Epithelial cell of esophagus (primary cell): ENCODE measurements at places on chromosomes 13 and 19.
A peak's percentile ranks its signal among the peaks of the same experiment; 100 is the strongest.

DNA sequence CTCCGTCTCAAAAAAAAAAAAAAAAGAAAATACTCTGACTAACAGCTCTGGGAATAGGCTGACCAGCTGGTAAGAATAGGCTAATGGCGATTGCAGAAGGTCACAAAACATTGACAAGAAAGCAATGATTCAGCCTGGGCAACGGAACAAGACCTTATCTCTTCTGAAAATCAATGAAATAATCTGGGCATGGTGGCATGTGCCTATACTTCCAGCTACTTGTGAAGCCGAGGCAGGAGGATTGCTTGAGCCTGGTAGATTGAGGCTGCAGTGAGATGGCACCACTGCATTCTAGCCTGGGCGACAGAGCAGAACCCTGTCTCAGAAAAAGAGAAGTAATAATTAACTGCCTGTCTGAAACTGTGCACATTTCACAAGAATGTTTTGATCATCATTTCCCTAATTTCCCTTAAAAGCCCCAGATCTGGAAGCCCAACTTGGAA lies 18.8 kb upstream of the MTRF1 start:
- no peak for DNase-seq

DNA sequence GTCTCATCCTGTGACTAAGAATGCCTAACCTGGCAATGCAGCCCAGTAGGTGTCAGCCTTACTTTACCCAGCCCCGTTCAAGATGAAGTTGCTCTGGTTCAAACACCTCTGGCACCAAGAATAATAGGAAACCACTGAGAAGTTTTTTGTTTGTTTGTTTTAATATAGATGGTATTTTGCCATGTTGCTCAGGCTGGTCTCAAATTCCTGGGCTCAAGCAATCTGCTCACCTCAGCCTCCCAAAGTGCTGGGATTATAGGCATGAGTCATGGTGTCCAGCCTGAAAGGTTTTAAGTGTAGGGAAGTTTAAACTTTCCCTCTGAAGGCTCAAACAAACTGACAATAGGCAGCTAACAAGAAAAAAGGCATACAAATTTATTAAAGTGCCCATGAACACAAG lies 51.2 kb upstream of the ABCC4 start:
- peak; percentile 26 for DNase-seq

DNA sequence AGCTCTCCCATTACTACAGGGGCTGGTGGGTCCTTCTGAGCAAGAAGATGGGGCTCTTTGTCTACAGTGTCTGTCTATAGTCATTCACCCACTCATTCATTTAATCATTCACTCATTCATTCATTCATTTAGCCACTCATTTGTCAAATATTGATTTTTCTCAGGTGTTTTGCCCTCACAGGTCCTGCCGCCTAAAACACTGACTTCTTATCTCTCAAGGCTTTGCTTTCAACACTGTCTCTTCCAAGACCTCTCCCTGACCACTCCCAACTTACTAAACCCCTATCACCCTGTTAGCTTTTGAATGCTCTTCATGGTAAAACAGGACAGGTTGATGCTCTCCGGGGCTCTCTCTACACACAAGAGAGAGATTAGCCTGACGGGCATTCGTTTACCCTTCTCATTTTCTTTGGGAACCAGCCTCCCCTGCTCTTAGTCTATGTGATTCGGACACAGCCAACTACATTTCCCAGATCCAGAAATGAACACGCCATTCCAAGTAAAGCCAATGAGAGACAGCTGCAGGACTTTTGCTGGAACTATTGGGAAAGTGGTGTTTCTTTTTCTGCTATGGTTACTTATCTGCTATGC lies 22.7 kb downstream of the FAM187B start:
- DNase-seq, result no peak

- DNase-seq, result no peak
Observed at GRCh38 chr13:110400786-110401533, 93.9 kb downstream of the COL4A2 start.

DNA sequence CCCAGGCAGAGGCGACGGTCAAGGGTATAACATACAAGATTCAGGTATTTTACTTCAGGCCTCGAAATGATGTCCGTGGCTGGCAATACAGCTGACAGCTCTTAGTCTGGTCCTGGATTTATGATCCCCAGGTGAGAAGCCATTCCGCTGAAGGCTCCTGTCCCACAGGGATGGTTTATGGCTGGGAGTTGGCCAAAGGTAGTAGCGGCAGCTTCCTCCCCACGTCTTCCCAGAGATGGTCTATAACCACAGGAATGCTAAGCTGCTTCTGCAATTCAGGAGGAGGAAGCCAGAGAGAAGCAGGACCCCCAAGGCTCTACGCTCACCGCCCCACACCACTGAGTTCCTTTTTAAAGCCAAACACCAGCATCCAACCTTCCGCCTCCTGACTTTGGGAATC lies 27.1 kb downstream of the OLFM2 start:
- no peak for DNase-seq

DNA sequence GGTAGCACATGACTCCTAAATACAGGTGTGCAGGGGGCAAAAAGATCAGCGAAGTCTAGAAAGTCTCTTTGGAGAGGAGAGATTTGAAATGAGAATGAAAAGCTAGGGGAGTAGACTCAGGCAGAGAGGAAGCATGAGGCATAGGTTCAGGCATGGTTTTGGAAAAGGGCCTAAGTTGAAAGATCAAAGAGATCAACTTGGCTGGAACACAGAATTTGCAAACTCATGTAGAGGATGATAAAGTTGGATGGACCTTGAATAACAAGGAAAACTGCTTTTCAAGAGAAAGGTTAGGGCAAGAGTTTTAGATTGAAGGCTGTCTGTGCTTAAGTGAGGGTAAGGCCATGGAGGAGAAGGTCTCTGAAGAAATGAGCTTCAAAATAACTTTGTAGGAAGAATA lies 47.4 kb upstream of the UBAC2 start:
- peak; percentile 10 for DNase-seq

- no peak for DNase-seq
Observed at GRCh38 chr19:10685210-10685609, 16.0 kb upstream of the QTRT1 start.

DNA sequence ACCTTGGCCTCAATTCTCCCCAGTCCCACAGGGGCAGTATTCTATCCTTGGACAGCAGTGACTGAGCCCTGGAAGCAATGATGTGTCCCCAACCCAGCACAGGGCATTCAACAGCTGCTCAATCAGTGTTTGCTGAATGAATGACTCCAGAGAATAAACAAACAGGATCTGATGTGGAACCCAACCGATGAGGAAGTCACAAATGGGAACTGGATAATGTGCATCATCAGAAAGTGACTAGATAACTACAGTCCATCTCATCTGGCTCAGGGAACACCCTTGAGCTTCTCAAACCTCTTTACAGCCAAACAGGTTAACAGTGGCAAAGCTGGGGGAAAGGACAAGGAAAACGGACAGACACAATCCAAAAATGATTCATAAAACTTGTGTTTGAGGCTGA lies 8.2 kb downstream of the SLC25A30 start:
- DNase-seq, result no peak

GRCh38 chr19:55656552-55656951 lies 1.7 kb downstream of the U2AF2 start:
- DNase-seq, result no peak

DNA sequence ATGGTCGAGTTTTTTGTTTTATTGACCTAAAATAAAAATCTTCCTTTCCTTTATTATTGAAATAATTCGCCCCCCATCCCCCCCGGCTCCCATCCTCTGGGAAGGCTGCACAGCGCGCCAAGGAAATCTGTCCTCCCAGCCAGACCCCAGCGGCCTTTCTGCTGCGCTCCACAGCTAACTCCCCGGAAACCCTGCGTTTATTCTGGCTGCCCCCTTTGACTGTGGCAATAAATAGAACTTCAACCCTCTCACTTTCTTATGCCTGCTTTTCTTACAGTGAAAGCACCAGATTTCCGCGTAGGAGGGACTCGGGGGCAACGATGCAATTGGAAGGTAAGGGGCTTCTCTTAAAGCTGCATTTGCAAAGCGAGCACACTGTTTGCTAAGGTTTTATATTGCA lies 9.7 kb upstream of the C19orf12 start:
- DNase-seq, result no peak

GRCh38 chr19:937259-937694 lies 11.4 kb downstream of the ARID3A start:
- DNase-seq, result no peak

DNA sequence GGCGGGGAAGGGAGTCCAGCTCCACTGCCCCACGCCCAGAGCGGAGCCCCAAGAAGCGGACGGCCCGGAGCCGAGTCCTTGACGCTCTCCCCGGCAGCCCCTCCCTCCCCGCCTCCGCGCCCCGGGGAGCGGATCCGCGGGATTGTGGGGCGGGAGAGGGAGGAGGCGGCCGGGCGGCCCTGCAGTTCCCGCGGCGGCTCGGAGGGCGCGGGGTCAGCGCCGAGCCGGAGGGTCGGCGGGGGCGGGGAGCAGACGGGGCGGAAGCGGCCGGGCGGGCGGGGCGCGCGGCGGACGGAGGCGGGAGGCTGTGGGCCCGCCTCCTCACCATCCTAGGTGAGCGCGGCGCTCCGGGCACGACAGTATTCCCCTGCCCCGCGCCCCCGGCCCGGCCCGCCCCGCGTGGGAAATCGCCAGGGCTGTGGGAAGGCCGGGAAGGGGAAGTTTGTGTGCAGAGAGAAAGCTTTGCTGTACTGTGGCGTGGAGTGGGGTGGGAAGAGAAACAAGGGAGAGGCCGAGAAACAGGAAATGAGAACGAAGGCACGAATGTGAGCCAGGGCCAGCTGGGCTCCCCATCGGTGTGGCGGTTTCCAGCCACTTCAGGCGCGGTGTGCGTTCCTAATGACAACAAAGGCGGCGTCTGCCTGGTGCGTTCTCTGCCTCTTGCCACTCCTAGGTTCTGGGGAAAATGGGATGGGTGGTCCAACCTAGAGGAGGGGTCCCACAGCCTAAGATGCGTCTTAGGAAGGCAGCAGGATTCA lies 1.3 kb upstream of the KLF12 start:
- DNase-seq, result peak; percentile 76

- DNase-seq, result peak; percentile 87
Observed at GRCh38 chr19:4633140-4633967, 6.0 kb upstream of the TNFAIP8L1 start.

GRCh38 chr13:98174307-98174706 lies 2.8 kb downstream of the RNF113B start:
- DNase-seq, result no peak

DNA sequence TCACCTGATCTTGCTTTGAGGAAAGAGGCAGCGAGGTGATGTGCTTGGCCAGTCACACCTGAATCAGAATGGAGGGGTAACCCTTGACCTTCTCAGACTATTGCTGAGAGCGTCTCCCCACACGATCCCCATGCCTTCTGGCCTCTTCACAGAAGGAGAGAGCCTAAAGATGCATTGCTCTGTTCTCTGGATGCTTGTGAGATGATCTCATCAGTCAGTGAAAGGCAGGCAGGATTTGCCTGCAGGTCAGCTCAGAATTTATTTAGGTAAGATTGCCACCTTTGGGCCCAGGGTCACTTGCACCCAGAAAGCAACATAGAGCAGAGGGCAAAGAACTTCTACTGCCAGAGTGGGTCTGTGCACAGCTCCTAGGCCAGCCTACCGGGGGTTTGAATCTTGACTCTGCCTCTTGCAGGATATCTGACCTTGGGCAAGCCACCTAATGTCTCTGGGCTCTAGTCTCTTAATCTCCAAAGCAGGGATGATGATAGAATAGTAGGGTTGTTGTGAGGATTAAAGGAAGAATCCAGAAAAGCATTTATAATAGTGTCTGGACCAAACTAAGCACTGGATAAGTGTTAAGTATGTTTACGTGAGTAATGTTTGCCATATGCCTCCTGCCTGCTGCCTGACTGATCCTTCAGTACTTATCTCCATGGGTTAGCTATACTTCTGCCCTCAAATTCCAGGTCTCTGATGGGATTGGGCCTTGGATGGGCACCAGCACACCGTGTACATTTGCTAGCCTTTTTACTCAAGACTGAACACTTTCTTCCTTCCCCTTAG lies 8.4 kb upstream of the FLT1 start:
- DNase-seq, result peak; percentile 24

GRCh38 chr13:40356011-40356410 lies 310.4 kb downstream of the FOXO1 start:
- DNase-seq, result no peak

GRCh38 chr19:46739290-46739771 lies 6.5 kb upstream of the FKRP start:
- DNase-seq, result no peak

DNA sequence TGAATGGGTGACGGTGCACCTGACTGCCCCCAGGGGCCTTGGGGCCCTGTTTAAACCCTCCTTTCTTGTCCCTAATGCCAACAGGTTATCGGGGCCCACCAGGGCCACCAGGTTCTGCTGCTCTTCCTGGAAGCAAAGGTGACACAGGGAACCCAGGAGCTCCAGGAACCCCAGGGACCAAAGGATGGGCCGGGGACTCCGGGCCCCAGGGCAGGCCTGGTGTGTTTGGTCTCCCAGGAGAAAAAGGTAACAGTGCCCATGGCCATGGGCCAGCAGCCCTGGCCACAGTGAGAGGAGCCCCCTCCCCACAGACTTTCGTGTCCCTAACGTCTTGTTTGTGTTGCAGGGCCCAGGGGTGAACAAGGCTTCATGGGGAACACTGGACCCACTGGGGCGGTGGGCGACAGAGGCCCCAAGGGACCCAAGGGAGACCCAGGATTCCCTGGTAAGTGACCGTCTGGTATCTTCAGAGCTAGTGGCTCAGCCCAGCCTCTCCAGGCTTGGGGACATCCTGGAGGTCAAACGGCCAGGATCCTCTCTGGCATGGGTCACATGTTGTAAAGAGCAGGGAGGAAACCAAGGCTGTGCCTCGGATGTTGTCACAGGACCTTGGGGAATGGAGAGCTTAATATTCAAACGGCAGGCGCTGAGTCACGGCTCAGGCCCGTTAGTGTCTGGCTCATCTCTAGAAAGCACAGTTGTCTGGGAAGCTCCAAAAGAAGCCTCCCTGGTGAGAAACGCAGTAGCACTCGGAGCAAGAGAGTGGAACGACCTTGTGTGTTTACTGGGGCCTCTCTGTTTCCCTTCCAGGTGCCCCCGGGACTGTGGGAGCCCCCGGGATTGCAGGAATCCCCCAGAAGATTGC lies 58.3 kb downstream of the RAB20 start:
- DNase-seq, result no peak

GRCh38 chr13:51639171-51639570 lies 54.9 kb downstream of the WDFY2 start:
- DNase-seq, result no peak

GRCh38 chr19:2309734-2310362 lies 1.9 kb upstream of the LINGO3 start:
- DNase-seq, result no peak

GRCh38 chr13:29771247-29771646 lies 79.2 kb downstream of the UBL3 start:
- DNase-seq, result peak; percentile 47

DNA sequence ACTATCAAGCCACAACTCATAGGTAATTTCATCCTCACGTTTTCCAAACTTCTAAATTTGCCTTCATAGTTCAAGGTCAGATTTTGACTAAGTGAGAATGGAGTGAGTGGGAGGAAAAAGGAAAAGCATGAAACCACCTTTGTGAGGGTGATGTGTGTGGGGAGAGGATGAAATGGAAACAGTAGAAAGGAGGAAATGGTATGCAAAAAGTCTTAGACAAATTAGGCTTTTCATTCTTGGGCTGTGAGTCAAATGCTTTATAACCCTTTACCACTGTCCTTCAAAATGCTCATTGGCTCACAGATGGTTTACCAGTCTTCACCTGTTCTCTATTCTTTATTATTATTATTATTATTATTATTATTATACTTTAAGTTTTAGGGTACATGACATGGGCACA lies 127.2 kb downstream of the RAP2A start:
- DNase-seq, result no peak
